Mucosa of gallbladder (tissue), 1 donor: ENCODE measurements at places on chromosomes 7 and 10.
A peak's percentile ranks its signal among the peaks of the same experiment; 100 is the strongest.

DNA sequence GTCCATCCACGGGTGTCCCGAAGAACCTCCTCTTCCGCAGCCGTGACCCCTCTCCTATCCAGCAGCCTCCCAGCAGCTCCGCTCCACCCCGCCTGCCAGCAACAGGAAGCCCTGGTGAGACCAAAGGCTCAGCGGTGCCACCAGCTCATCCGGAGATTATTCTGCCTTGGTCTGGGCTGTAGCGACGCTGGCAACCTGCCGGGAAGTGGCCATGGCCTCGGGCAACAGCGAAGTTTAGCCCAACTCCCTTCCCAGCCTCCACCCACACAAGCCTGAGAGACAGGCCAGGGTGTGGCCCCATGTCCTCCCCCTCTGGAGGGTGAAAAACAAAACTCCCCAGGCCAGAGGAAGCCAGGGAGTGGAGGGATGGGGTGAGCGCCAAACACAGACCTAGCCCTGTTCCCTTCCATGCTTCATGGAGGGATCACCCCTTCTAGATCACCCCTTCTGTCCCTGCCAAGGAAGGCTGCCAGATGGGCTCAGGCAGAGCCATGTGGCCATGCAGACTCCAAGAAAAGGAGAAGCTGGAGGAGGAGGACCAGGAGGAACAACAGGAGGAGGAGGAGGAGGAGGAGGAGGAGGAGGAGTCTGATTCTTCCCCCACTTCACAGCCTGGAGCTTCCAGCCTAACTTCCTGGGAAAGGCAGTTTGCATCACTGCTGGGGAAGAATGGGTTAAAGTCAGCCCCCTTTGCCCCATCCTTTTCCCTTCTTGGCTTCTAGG lies 918 bp downstream of the CALHM2 start:
- peak; percentile 42 for DNase-seq

DNA sequence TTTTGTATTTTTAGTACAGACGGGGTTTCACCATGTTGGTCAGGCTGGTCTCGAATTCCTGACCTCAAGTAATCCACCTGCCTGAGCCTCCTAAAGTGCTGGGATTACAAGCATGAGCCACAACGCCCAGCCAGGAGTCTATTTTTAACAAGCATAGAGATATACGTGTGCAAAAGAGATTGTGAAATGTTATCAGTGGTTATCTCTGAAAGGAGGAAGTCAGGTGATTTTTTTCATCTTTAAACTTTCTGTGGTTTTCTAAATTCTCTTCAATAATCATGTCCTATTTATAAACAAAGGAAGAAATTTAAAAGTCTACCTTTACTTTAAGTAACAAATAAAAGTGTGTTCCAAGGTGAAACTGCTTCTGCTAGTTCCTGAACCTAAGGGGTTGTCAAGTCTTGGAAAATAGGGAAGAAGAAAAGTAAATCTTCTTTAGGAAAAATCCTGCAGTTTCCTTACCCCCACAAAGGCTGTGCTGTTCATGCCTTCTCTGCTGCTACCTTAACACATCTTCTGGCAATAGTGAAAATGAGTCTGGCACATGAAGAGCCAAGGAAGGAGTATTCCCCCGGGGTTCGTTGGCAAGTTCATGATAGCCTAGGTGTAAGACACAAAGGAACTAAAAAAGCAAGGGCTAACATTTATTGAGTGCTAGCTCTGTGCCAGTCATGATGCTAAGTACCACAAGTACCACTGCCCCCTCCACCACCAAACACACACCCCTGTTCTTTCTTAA lies 51.1 kb downstream of the CYP26A1 start:
- DNase-seq: no peak

- no peak for DNase-seq
Measured at GRCh38 chr10:47133871-47134570, 166.0 kb upstream of the GDF10 start.

DNA sequence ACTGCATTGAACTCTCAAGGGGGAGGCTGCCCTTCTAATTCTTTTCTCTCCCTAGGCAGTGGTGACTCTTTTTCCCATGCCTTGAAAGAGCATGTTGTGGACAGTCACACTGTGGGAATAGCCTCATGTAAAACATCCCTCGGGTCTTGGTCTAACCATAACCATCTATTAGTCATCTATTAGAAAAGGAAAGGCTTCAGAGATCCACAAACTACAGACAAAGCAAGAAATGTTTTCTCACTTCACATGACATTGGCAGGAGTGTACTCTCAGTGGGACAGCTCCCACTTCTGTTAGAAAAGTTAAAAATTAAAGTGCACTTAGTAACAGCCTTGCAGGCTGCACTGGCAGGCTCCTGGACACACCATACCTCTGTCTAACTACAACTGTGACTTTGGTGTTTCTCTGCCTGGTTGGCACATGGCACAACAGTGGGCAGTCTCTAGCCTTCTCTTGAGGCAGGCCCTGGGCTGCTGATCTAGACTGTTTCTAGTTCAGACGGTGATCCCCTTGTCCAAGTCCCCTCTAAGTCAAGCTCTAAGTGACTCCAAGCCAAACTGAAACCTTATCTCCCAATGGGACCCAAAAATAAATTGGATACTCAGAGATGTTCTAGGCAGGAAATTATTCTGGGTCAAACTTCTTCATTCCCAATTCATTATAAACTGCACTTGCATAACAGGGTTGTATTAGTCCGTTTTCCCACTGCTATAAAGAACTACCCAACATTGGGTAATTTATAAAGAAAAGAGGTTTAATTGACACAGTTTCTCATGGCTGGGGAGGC lies 57.9 kb upstream of the ITGB1 start:
- DNase-seq: no peak

GRCh38 chr7:142733271-142733670 lies 16.0 kb upstream of the PRSS1 start:
- no peak for DNase-seq

- no peak for DNase-seq
Measured at GRCh38 chr10:98664329-98665042, 217.8 kb upstream of the HPS1 start.

DNA sequence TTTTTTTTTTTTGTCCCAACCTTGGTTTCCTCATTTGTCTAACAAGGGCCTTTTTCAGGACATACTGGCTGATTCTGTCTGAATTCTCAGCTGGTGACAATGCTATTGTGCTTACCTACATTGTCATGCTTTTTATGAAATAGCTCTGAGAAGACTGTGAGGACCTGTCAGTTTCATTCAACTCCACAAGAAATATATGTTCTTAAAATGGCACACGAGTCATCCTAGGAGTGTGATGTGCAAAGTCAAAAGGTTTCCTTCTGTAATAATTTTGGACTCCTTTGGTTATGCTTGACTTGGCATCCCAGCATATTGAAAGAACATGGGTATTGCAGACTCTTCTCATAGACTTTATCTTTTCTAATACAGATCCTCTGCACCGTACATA lies 316.0 kb downstream of the GFRA1 start:
- no peak for DNase-seq

- no peak for DNase-seq
Measured at GRCh38 chr10:76268530-76268929, 837.1 kb downstream of the LRMDA start.

DNA sequence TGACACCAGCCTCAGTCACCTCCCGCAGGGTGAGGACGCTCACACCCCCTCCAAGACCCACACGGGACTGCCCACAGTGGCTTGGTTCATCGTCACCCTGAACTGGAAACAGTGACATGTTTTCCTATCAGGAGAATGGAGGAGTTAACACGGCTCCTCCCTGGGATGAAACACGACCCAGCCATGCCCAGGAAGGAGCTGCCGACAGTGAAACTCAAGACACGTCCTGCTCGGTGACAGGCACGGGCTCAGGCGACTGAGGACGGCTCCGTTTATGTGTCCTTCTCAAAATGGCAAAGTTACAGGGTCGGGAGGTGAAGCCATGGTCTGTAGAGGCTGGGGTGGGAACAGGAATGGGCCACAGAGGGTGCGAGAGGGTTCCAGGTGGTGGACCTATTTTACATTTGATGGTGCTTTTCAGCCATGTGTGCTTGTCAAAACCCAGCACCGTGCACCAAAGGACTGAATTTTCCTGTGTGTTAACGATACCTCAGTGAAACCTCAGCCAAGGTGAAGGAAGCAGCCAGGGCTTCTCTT lies 272.4 kb downstream of the ADARB2 start:
- DNase-seq: no peak

GRCh38 chr10:97454330-97455036 lies 8.5 kb downstream of the ZDHHC16 start:
- peak; percentile 38 for DNase-seq

DNA sequence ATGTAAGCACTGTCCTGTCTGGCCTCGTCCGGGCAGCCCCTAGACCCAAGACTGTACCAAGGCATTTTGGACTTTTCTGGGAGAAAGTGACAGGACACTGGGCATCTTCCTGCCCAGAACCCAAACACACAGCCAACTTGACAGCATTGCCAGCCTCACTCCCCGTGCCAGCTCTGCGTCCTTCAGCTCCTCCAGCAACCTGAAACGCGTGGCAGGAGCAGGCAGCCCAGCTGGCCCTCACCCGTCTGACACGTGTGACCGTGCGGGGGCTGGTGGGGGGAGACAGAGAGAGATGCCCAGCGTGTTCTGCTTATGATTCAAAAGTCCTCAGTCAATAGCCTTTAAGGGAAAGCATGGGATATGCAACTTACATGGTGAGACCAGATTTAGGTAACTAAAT lies 50.3 kb upstream of the SLC29A3 start:
- no peak for DNase-seq

- DNase-seq: no peak
Measured at GRCh38 chr10:123222832-123223231, 68.6 kb downstream of the BUB3 start.

DNA sequence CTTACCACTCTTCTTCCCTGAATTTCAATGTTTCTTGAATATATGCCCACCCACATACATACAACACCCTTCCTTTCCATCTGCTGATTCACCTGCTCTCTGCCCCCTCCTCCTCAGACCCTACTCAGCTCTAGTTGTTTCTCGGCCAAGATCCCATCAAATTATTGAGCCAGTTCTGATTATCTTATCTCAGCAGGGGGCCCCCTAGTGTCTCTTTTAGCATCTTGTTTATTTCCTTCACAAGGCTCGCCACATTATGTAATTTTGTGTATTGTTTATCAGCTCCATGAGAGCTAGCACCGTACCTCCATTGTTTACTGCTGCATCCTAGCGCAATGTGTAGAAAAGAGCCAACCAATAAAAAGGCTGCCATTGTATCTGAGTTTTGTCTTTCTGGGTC lies 71.9 kb downstream of the FAM13C start:
- DNase-seq: no peak

DNA sequence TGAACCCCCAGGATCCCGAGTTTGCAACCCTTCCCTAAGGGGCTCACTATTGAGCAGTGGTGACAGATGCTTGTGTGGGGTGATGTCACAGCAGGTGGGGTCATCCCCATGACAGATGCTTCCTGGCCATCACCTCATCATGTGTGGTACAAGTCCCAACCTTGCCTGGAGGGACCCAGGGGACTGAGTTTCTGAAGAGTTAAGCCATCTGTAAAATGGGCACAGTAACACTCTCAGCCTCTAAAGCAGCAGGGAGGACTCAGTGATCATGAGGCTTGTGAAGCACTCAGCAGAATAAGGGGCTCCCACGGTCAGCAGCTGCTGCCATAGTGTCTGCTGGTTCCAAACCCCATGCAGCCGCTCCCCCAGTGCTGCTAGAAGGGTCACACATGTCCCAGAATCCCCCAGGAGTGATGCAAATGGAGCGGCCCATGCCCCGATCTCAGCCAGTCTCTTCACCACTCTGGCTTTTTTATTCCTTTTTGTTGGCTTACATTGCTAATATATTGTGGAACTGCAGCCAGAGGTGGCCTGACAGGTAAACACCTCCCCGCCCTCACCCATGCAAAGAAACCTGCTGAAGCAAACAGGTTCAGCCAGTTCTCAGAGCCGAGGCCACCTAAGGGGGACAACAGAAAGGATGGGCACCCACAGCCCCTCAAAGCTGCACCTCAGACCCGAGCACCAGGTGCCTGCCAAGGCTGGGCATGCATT lies 102.1 kb upstream of the PDGFA start:
- DNase-seq: no peak

GRCh38 chr7:124452186-124452585 lies 313.4 kb downstream of the GPR37 start:
- DNase-seq: no peak

DNA sequence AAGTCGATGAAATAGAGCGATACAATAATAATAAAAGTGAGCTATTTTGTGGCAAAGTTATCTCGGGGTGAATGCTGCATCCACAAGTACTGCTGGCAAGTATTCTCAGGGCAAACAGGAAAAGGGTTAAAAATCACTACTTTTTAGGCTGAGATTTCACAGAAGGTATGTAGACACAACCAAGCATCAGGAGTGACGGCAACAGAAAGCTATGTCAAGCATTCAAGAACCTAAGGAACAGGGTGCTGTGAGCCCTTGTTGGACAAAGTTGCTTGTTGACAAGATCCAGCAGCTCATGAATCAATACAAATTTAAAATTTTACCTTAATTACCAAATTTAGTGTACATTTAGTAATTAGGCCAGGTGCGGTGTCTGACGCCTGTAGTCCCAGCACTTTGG lies 41.2 kb upstream of the C1QL3 start:
- no peak for DNase-seq

DNA sequence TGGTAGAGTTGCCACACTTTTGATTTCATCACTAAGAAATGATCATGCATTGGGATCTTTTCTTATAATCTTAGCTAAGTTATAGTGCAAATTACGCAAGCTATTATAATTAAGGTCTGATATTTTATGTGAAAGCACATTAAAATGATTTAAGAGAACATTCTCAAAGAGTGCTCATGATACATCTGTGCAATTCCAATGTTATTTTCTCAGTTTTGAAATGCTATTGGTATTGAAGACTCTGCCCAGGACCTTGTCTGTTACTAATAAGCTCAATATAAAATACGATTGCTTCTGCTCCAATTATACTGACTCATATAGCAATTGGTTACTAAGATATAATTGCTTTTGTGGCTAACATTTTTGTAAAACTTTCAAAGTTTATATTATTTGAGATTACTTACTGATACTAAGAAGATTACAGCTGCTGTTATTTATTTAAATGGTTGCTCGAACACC lies 180.9 kb downstream of the ADAM12 start:
- no peak for DNase-seq

DNA sequence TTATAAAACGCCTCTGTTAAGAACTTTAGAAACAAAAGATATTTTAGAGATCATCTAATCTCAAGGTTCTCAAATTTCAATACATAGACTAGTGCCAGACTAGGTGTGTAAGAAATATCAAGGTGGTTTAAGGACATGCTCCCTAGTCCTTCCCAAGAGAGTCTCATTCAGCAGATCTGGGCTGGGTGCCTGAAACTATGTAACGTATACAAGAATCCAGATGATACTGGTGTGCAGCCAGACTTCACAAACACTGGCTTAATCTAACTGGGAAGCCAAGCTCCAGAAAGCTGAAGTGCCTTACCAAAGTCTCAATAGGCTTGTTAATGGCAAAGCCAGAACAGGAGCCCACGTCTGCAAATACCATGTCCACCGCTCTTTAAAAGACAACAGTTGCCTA lies 105.0 kb upstream of the AMPH start:
- no peak for DNase-seq

GRCh38 chr10:100037758-100038315 lies 28.1 kb upstream of the DNMBP start:
- no peak for DNase-seq

GRCh38 chr7:110142939-110143526 lies 947.9 kb upstream of the LRRN3 start:
- DNase-seq: no peak
